ENCODE measurements at places on chromosomes 11 and 22.

- no peak for DNase-seq
These were observed 21.8 kb upstream of the OR8G1 start for GRCh38 chr11:124219126-124219525.

DNA sequence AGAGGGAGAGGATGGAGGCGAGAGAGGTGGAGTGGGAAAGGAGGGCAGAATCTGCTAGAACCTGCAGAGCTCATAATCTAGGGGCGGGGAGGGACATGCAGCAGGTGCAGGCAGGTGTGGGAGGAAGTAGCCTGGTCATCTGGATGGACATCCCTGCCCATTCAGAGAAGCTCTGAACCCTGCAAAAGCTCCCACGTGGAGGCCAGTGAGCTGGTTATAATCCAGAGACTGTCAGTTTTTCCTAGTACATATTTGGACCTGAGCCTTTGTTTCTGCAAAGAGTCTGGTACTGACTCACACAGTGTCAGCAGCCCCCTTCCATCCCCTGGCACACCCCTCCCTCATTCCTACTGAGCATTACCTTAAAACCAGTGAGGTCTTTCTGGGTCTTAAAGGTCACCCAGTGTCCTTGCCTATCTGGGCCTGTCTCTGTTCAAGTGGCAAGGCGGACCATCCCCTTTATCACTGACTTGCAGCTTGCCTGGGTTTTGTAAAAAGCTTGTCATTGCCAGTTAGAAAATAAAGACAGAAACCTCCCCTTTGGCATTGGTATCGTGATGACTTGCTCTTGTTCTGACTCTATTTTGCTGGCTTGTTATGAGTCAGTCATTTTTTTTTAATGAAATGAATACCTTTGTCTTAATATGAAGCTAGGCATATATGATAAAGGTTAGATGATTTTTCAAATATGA is 26.1 kb downstream of the PTPRJ start:
- peak; percentile 82 for DNase-seq

DNA sequence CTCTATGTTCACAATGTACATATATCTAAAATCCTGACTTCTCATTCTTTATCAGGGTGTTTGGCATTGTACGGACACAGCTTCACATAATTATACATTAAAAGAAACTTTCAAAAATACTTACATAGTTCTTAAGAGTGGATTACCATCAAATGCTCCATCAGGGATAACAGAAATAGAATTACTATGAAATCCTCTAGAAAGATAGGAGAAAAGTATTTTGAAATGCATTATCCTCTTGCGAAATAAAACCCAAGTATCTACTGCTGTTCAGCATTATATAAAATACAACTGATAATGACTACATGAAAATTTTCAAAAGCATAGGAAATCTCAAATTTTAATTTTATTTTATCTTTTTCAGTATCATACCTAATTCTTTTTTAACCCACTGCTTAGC is 17.8 kb upstream of the CCDC34 start:
- DNase-seq: no peak

DNA sequence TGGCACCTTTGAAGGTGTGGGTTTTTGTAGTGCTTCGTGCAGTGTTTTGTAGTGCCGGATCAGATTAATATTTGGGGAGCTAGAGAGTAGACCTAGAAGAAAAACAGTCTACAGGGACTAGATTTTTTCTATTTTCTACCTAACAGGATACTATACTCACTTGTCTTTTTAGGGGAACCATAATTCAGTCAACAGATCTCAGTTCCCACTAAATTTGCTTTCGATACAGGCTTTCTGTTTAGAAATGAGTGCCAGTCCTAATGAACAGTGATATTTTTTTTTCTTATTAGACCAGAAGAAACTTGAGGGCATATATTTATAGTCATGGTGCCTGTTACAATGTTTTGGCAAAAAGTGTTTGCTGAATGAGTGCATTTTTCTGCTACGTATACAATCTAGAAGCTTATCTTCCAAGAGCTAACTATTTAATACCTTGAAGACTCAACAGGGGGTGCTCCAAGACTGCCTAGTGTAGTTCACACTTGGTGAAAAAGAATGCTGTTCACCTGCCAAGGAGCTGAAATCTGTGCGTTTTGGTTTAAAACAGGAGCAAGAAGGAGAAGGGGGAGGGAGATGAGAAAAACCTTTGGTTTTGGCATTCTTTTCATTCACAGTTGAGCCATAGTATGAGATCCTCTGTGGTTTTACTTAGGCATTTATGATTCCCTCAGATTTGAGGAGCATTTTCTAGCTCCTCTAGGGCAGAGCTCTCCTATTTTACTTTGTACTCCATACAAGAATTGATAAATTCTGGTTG is 44.9 kb upstream of the VSTM5 start:
- peak; percentile 76 for DNase-seq

GRCh38 chr11:72673284-72673942 is 809 bp downstream of the PDE2A start:
- DNase-seq: no peak

DNA sequence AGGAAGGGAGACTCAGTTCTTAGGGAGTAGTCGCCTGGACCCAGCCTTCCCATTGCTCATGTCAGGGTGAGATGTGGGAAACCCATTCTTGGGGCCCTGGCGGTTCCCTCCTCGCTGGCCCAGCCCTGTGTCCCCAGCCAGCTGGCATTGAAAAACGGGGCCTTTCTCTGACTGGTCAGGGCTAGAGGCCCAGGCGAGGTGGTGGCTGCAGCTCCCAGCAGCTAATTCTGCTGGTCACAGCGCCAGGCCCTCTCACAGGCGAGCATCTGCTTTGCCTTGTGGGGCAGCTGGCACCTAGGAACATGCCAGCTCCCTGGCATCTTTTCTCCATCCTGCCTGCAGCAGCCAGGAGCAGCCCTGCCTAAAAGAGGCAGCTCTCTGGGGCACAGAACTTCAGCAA is 20.1 kb downstream of the TSPAN18 start:
- no peak for DNase-seq

DNA sequence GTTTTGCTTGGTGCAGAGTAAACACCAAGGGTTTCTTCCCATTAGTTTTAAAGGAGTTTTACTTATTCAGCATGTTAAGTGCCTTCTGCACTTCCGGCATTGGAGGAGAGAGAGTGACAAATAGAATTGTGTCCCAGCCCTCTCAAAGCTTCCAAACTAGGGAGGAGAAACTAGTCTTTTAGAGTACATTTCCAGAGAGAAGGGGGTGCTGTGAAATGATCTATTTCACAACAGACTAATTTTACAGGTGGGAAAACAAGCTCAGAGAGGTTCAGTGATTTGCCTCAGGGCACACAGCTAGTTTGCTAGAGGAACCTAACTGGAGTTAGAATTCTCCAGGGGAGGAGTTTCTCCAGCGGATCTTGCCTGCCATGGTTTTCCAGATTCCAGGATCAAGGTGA is 12.6 kb downstream of the MPST start:
- no peak for DNase-seq

GRCh38 chr11:81039916-81040524 is 1599.2 kb upstream of the TENM4 start:
- no peak for DNase-seq
